Stimulated activated CD4-positive, alpha-beta T cell treated with anti-CD3 and anti-CD28 coated beads, Interleukin-2, amount 100 ng/mL, for 24 hours (primary cell): ENCODE measurements at places on chromosomes 6 and 20.

DNA sequence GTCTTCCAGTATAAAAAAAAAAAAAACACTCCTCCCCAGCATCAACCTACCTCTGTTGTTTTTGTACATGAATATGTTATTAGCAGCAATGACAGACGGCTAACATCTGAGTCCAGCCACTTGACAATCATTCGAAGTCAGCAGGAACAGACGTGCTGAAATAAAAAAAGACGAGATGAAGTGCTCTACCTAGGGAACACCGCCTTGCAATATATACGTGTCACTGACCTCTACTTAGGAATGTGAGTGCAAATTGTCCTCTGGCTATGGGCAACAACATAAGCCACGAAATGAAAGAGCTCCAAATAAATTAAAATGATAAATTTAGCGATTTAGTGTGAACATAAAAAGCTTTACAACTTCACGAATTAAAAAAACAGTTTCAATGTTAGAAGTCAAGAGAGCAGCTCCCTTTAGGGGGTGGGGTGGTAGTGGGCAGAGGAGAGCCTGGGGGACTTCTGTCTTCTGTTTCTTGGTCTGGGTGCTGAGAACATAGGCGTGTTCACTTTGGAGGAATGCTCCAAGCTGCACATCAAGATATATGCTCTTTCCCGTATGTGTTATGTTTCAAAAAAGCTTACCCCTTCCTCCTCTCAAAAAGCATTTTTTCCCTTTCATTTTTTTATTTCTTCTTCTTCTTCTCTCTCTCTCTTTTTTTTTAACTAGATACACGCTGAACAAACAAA is 23.3 kb downstream of the EDN1 start:
- DNase-seq = no peak

- no peak for DNase-seq
Observed at GRCh38 chr6:47403801-47404200, 73.8 kb upstream of the CD2AP start.

- DNase-seq = peak; percentile 85
Observed at GRCh38 chr6:24581084-24581669, 64.8 kb downstream of the KIAA0319 start.

- DNase-seq = no peak
Observed at GRCh38 chr20:20338133-20338730, 29.7 kb upstream of the INSM1 start.

DNA sequence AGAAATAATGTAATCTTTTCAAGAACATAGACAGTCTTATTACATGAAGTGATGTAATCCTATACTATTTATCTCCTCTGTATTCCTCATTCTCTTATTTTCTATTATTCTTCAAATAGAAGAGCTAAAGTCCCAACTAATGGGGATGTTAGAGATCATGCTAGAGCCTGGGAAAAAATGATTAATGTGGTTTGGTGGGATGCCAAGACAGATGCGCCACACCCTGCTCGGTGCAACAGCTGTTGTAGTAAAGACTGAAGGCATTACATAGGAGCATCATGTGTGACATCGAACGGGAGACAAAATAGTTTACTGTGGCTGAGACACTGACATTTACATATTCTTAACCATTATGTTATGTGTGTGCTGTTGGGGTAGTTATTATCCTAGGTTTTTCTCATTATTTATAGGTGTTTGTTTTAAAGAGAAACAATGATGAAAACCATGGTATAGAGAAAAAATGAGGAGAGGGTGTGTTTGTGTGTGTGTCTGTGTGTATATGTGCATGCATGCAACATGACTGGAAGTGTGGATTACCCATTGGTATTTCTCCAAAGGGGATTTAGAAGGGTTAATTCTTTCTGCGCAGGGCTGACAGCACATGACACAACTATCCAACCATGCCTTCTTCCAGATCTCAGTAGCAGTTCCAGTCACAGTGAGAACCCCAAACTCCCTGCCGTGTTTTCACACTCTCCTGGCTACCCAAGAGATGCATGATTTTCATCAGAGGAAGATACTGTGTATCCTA is 155.3 kb downstream of the EYA4 start:
- no peak for DNase-seq

- no peak for DNase-seq
Observed at GRCh38 chr6:5223309-5223708, 37.4 kb downstream of the LYRM4 start.

- no peak for DNase-seq
Observed at GRCh38 chr6:107419733-107420132, 39.6 kb downstream of the PDSS2 start.

DNA sequence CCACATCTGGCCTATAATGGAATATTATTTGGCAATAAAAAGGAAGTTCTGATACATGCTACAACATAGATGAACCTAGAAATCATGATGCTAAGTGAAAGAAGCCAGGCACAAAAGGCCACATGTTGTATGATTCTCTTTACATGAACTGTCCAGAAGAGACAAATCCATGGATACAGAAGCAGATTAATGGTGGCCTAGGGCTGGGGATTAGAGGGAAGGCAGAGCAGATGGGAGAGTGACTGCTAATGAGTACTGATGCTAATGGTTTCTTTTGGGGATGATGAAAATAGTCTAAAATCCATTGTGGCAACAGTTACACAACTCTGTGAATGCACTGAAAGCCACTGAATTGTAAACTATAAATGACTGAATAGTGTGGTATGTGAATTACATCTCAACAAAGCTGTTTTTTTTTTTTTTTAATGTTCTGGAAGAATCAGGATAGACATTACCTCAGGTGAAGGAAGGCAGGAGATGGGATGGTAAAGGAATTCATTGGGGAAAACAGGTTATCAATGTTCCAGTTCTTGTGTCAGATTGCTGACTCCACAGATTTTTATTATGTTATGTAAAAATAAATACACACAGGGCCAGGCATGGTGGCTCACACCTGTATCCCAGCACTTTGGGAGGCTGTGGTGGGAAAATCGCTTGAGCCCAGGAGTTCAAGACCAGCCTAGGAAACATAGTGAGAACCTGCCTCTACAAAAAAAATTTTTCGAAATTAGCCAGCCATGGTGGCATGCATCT is 8.9 kb upstream of the SOX12 start:
- no peak for DNase-seq

GRCh38 chr6:27867051-27867944 is 44.9 kb downstream of the OR2B2 start:
- peak; percentile 85 for DNase-seq

DNA sequence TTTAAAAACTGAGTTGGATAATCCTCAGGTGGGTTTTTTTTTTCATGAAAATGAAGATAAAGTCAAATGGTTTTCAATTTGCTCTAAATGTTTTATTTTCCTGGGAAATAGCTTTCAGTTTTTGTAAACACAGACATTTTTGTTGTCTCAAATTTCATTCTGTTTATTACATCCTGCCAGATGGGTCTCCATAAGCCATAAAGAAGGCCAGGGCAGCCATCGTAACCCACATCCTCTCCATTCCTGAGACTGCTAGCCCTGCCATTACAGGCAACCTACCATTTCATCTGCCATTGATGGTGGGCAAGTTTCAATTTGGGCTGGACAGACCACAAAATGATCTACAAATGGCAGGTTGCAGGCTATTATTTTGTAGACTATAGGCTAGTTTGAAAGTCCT is 60.8 kb downstream of the BTBD3 start:
- DNase-seq = no peak

GRCh38 chr6:128063850-128064539 is 163.1 kb upstream of the THEMIS start:
- DNase-seq = no peak

DNA sequence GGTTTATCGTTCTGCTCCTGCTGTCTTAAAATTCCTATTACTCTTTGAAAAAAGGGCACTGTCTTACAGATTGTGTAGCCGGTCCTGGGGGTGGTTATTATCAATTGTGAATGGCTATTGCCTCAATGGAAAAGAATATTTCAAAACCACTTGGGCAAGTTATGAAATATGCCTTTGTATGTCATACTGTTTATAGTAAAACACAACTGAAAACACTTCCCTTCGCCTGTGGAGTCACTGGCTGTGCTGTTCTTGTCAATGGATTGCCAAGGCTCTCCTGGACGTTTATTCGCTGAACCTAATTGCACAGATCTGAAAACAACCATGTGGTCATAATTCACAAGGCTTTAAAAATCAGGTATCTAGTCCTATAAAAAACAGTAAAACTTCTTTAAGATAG is 47.8 kb upstream of the TAGAP start:
- peak; percentile 11 for DNase-seq

GRCh38 chr20:61301711-61302525 is 49.9 kb downstream of the CDH4 start:
- DNase-seq = no peak

GRCh38 chr6:5308066-5308465 is 46.8 kb downstream of the FARS2 start:
- DNase-seq = no peak

GRCh38 chr6:124541573-124541972 is 420.7 kb upstream of the RNF217 start:
- no peak for DNase-seq

- no peak for DNase-seq
Observed at GRCh38 chr20:10093087-10093591, 58.4 kb downstream of the ANKEF1 start.

- DNase-seq = no peak
Observed at GRCh38 chr6:56961151-56961550, 6.2 kb downstream of the BEND6 start.
